CD4-positive, alpha-beta T cell treated with Interleukin-21 for 1 hour (primary cell): ENCODE measurements at places on chromosomes 1 and 21.

DNA sequence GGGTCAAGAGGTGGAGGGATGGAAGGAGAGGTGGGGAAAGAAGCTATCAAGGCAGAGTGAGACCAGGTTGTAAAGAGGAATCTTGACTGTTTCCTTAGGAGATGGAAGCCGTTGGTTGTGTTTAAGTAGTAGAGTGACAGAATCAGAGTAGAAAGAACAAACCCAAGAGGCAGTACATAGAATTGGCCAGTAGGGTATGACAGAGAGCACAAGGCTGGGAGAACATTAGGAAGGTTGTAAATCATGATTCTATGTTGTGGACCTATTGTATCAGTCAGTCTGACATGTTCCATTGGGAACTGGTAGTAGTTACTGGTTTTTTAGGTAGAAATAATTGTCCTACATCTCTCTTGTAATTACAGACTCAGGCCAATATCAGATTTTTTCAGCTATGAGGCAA, 486.9 kb upstream of the USP24 start:
- no peak for DNase-seq

DNA sequence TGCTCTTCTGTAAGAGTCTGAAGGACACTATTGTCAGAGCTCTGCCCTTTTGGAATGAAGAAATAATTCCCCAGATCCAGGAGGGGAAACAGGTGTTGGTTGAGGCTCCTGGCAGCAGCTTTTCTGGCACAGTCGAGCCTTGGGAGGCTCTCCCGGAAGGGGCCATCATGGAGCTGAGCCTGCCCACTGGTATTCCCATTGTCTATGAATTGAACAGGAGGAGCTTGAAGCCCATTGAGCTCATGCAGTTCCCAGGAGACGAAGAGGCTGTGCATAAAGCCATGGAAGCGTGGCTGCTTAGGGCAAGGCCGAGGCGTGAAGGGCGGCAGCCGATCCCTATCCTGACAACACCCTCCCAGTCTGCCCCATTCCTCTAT, 26.6 kb downstream of the UBE4B start:
- DNase-seq, result no peak

DNA sequence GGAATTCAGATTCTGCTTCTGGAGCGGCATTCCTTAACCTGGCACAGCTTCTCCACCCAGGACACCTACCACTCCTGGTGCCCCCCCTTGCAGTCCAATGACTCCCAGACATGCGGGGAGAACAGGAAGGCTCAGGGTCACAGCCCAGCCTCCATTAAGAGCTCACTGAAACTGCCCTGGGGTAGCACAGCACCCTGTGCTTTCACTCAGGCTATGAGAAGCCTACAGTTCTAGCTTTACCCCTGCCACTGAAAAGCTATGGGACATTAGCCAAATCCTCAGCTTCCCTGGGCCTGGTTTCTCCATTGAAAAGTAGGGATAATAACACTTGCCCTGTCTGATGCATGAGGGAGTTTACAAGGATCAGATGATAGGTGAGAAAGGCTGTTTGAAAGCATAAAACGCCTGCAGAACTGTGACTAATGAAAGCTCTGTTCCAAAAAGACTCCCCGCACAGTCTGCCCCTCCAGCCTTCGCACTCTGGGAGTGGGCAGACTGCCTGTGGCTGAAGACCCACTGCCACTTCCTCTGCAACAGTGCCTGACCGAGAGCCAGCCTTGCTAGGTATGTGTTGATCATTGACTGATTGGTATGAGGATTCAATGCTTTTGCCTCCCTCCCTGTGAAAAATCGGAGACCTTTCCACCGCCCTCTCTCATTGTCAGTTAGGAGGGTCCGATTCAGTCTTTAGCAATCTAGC, 2.7 kb upstream of the CLDN19 start:
- DNase-seq, result no peak

- no peak for DNase-seq
Observed at GRCh38 chr1:173523329-173523728, 46.2 kb downstream of the PRDX6 start.

DNA sequence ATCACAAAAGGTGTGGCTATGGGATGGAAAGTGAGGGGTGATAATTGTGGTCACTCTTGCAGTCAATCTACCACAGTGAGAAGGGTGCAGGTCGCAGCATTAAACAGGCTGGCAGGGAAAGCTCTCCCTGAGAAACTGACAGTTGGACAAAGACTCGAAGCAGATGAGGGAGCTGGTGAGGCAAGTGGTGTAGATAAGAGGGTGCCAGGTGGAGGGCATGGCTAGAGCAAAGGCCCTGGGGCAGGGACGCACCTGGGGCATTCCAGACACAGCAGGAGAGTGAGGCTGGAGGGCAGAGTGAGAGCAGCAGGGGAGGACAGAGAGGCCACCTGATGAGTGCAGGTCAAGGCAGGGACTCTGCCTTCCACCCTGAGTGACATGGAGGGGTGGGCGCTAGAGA, 264.8 kb downstream of the PRDM2 start:
- DNase-seq, result no peak

DNA sequence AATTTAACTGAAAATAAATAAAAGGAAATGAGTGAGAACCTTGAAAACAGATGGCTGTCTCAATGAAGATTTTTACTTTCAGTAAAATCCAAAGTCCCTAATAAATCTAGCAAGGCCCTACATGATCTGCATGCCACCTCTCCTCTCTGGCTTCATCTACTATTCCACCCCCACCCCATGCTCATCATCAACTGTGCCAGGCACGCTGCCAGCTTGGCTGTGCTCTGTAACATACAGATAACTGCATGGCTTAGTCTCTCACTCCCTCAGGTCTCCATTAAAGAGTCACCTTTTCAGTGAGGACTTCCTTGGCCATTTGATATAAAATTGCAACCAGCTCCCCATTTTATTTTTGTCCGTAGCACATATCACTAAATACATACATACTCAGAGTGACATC, 26.7 kb downstream of the RGSL1 start:
- no peak for DNase-seq

GRCh38 chr1:12203216-12204007, 26.4 kb upstream of the VPS13D start:
- DNase-seq, result no peak

DNA sequence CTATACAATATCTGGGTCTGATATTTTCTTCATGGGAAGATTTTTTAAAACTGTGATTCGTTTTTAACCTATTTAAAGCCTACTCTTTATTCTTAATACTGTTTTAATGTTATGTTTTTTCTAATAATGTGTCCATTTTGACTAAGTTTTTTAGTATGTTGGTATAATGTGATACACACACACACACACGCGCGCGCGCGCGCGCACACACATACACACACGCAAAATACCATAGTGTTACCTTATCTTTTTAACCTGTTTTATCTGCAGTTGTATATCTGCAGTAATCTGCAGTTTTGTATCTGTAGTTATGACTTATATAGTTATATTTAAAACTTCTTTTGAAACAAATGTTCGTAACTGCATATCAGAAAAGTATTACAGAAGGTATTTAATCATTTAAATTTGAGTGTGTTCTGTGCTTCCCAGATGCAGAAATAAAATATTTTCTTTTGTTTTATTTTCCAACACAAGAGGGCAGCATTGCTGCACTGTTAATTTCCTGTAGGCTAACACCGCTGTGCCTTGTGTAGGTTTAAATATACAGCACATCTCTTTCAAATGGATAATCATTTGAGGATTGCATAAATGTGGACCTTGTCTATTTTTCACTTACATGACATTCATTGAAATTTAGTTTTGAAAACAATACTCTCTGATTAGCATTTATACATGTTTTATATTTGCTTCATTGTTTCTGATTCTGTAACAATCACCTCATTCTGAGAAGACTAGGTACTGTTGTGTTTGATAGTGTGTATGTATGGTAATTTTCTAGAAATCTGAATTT, 166.1 kb downstream of the PDE4B start:
- peak; percentile 72 for DNase-seq

- DNase-seq, result no peak
Observed at GRCh38 chr1:34648501-34648900, 106.3 kb upstream of the GJB5 start.

GRCh38 chr1:115539061-115539460, 102.7 kb upstream of the VANGL1 start:
- DNase-seq, result no peak

- DNase-seq, result peak; percentile 22
Observed at GRCh38 chr1:161082996-161083747, 6.2 kb downstream of the NECTIN4 start.

- no peak for DNase-seq
Observed at GRCh38 chr1:180386745-180387367, 115.5 kb downstream of the ACBD6 start.

- DNase-seq, result no peak
Observed at GRCh38 chr1:159867664-159868026, 5.2 kb upstream of the VSIG8 start.

GRCh38 chr21:45302082-45303061, 14.7 kb upstream of the POFUT2 start:
- peak; percentile 79 for DNase-seq

GRCh38 chr1:243455760-243456651, 200.2 kb downstream of the SDCCAG8 start:
- DNase-seq, result no peak

DNA sequence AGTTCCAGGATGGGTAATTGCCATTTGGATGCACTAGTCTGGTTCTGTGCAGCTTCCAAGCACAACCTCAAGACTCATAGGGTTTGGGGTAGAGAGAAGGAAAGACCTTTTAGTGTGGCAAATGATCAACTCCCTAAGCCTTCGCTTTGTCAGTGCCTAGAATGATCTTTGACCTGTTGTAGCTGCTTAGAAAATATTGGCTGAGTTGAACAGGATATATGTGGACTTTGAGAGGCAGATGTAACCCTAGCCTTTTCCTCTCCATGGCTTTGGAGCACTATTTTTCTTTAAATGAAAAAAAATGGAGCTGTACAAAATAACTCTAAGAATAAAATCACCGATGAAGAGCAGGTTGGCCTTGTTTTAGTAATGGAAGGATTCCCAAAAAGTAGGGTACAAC, 41.7 kb downstream of the HLX start:
- no peak for DNase-seq

- no peak for DNase-seq
Observed at GRCh38 chr1:45585110-45585426, 1.2 kb downstream of the NASP start.

DNA sequence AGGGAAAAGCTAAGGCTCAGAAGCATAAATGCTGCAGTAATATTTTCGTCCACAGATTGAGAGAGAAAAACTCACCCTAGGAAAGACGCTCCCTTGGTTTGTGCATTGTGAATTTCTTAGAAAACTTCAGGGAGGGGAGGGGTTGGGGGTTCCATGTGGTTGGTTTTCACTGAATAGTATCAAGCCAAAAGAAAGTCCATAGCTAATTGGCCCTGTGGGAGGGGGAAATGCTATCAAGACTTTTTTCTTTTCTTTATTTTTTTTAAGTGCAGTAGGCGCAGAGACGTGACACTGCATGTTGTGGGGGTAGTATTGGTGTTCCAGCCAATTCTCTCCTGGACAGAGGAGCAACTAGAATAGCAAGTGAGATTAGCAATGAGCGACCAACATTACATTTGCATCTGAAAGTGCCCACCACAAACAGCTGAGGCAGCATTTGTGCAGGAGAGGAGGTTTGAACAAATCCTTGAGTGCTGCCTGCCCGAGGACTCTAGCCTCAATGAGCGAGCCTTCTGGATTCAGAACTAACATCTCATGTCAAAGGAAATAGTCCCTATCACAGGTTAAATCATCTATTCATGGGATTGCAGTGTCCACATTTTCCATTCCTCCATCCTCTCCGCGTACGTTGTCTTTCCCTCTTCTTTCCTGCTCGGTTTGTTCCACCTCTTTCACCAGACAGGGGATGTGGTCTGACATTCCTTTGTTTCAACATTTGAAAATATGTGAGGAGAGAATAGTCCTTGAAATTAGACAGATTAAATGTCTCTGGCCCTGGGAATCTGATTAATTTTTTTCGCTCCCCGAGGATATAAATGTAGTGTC, 118.0 kb upstream of the MARK1 start:
- DNase-seq, result no peak

DNA sequence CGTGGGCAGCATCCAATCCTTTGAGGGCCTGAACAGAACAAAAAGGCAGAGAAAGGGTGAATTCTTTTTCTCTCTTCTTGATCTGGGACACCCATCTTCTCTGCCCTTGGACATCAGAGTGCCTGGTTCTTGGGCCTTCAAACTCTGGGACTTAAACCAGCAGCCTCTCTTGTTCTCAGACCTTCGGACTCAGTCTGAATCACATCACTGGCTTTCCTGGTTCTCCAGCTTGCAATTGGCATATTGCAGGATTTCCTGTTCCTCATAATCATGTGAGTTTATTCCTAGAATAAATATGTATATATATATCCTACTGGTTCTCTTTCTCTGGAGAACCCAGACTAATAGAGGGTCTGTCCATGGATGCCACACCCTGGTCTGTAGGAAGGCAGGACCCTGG, 16.3 kb upstream of the TENT5C start:
- DNase-seq, result no peak

- no peak for DNase-seq
Observed at GRCh38 chr1:100523038-100523652, 14.8 kb upstream of the GPR88 start.

- DNase-seq, result peak; percentile 66
Observed at GRCh38 chr1:153532181-153532580, 3.6 kb downstream of the S100A6 start.

DNA sequence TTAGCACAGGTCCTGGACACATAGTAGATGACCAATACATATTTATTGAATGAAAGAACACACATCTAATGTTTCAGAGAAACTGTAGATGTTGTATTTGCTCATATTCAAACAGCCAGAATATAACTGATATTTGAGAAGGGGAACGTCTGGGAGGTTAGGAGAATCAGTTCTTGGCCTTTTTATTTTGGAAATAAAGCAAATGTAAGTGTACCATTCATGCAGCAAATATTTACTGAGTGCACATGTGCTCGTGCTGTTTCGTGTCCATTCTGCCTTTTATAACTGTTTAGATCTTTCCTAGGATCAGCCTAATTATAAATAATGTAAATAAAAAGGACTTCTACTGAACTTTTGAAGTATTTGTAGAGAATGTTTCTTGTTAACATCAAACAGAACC, 103.8 kb downstream of the GREM2 start:
- no peak for DNase-seq

DNA sequence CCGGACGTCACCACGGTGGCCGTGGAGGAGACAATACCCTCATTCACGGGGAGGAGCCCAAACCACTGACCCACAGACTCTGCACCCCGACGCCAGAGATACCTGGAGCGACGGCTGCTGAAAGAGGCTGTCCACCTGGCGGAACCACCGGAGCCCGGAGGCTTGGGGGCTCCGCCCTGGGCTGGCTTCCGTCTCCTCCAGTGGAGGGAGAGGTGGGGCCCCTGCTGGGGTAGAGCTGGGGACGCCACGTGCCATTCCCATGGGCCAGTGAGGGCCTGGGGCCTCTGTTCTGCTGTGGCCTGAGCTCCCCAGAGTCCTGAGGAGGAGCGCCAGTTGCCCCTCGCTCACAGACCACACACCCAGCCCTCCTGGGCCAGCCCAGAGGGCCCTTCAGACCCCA, 7.0 kb downstream of the TNFRSF14 start:
- DNase-seq, result no peak

DNA sequence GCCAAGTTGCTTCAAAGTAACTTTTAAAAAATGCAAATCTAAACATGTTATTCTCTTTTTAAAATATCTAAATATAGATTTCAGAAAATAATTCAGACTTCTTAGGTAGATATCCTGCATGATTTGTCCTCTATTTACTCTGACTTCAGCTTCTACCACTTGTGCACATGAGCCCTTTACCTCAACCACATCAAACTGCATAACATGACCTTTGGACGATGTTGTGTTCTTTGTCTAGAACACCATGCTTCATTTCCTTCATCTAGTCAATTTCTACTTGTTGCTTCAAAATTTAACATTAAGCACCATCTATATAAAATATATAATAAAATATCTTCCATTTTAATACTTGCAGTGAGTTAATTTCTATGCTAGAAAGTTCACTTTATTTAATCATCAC, 96.9 kb downstream of the PLPP3 start:
- no peak for DNase-seq
